CD4-positive, alpha-beta T cell treated with Interleukin-21 for 1 hour (primary cell): ENCODE measurements at places on chromosomes 4 and X.

- DNase-seq: no peak
Measured at GRCh38 chr4:110498420-110498819, 22.5 kb downstream of the ENPEP start.

- no peak for DNase-seq
Measured at GRCh38 chrX:55143621-55144020, 54.8 kb downstream of the PAGE2 start.

- no peak for DNase-seq
Measured at GRCh38 chr4:135418353-135418752, 1216.8 kb upstream of the PABPC4L start.

GRCh38 chr4:65671372-65671771, 1.1 kb upstream of the EPHA5 start:
- no peak for DNase-seq

DNA sequence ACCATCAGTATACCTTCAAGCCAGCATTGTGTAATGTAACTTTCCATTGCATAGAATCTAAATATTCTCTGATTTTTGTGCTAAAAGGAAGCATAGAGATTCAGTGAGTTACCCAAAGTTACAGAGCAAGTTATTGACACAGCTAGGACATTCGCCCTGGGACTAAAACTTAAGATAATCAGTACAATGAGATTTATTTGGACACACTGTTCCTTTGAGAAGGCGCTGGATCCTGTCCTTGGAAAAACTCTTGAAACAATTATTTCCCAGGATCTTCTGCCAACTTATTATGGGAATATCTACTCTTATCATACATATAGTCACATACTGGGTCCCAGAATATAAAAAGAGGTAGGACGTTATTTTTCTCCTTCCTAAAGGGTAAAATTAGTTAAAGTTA, 392.0 kb downstream of the UBE2NL start:
- DNase-seq: no peak

GRCh38 chr4:185004562-185005218, 13.6 kb upstream of the HELT start:
- no peak for DNase-seq

GRCh38 chr4:78568640-78569305, 17.2 kb downstream of the ANXA3 start:
- DNase-seq: no peak

GRCh38 chr4:76011700-76012387, 4.5 kb upstream of the CXCL9 start:
- no peak for DNase-seq
